Activated T-helper 2 cell treated with anti-CD3 and anti-CD28 coated beads, Interferon-gamma antibody, Interleukin-2, Interleukin-4, amounts not matched to agents 10 μg/mL and 5 μg/mL and 100 μg/mL, durations not matched to agents 14 hours and 24 hours and 36 hours (primary cell): ENCODE measurements at places on chromosomes 7 and 10.

DNA sequence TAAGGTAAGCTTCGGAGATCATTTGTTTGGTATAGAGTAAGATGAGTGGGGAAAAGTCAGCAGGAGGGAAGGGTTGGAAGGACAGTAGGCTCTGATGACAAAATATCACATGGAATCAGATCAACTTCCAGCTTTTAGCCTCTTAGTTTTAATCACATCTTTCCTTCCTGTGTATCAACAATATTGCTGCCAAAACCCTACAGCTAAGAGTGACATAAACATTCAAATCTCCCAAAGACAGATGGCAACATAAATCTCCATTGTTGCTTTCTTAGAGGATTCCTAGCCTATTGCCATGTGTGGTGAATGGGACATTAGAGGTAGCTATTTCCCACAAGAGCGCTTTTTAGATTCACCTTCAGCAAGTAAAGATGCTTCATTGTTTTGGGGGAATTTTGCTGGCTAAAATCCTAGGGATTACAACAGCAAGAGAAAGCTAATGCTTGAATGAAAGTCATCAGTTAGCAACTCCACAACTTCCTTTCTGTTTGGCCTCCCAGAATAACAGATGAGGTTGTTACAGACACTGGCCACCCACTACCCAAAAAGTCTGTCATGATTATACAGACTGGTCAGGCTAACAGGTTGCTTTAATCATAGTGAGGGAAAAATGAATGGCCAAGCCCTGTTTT lies 35.2 kb upstream of the FZD1 start:
- DNase-seq: no peak

GRCh38 chr7:158682456-158682855 lies 22.1 kb downstream of the NCAPG2 start:
- DNase-seq: no peak

DNA sequence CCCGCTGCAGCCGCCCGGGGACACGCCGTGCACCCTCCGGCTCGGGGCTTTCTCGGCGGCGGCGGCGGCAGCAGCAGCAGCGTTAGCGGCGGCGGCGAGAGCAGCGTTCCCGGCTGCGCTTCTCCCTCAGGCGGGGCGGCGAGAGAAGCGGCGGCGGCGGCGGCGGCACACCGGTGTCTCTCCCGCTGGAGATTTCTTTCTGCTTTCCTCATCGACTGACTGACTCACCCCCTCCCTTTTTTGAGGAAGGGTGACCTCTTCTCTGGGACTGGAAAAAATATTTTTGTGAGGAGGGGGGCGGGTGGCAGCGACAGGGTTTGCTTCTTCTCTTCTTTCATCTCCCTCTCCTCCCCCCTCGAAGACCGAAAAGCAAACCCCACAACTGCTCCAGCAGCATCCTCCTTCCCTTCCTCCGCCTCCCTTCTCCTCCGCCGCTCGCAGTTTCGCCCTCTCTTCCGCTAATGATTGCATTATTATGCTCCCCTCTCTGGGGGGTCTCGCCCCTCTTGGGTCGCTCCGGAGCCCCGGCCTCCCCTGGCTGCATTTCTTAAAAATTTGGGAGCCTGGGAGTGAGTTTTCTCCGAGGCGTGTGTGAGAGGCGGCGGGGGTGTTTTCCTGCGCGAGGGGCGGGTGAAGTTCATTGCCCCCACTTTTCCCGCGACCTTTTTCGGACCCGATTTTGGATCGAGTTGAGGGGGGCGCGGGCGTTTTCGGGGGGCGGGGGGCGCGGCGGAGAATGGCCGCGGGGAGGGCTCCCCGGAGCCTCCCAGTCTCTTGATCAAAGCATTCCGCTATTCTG lies 411 bp downstream of the AUTS2 start:
- no peak for DNase-seq

DNA sequence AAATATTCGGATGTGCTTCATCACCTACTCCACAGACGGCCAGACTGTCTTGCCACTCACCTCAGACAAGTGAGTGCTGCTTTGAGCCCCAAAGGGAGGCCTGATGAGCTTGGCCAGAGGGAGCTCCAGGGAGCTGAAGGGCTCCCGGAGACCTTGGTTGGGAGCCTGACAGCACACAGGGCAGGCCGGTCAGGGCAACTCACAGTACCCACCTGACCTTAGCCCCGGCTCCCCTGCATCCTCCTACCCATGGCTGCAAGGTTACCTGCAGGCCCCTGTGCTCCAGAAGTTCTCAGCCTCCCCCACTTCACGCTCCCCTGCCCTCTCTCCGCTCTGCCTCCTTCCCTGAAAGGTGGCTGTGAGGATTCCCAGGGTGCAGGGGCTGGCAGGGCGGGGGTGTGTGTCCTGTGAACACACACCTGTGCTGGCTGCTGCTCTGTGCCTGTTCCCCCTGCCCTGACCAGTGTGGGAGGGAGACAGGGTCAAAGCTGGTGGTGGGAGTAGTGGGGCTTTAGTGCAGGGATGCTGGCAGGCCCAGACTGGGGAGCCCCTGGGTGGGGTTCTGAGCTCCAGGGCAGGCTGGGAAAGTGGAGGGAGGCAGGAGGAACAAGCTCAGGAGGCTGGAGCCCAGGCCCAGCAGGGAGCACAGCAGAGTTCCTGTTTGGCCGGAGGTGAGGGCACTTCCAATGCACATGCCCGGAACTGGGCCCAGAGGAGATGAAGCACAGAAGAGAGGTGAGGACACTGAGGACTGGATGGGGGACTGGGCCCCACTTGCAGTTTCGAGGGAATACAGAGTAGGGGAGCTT lies 7.2 kb downstream of the ANTXRL start:
- DNase-seq: no peak

DNA sequence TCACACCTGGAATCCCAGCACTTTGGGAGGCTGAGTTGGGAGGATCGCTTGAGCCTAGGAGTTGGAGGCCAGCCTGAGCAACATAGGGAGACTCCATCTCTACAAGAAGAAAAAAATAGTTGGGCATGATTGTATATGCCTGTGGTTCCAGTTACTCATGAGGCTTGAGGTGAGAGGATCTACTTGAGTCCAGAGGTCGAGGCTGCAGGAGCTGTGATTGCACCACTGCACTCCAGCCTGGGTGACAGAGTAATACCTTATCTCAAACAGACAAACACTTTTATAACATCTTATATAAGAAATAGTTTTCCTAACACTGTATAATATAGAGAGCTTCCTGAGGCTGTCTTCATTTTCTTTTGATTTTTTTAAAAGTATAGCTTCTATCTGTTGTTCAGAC lies 448.4 kb upstream of the COBL start:
- DNase-seq: no peak

DNA sequence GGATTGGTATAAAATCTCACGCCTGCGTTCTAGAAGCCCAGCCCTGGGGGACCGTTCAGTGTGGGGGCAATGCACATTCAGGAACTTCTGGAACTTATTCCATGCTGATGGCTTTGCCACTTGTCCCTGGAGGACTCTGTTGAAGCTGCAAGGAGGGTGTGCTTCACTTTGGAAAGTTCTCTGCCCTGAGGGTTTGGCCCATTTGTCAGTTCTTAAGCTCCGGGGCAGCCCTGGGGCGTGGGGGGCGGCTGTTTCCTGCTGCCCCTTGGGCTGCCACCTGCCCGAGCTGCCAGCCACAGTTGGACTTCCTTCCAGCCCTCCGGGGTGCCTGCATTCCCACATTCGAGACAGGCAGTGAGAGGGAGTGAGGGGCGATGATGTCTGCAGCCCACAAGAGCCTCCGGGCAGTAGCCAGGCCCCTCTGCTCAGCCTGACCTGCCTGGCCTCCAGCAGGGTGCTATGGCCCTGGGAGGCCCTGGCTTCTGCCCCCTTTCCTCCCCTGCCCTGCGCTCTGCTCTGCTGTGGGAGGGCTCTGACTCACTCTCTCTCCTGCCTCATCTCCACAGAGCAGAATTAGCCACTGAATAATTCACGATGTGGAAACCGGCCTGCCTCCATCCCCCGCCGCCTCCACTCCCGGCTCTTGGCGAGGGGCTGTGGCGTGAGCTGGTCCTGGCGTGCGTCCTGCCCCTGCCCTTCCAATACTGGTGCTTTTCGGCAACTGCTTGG lies 1.9 kb downstream of the TTYH3 start:
- DNase-seq: no peak

DNA sequence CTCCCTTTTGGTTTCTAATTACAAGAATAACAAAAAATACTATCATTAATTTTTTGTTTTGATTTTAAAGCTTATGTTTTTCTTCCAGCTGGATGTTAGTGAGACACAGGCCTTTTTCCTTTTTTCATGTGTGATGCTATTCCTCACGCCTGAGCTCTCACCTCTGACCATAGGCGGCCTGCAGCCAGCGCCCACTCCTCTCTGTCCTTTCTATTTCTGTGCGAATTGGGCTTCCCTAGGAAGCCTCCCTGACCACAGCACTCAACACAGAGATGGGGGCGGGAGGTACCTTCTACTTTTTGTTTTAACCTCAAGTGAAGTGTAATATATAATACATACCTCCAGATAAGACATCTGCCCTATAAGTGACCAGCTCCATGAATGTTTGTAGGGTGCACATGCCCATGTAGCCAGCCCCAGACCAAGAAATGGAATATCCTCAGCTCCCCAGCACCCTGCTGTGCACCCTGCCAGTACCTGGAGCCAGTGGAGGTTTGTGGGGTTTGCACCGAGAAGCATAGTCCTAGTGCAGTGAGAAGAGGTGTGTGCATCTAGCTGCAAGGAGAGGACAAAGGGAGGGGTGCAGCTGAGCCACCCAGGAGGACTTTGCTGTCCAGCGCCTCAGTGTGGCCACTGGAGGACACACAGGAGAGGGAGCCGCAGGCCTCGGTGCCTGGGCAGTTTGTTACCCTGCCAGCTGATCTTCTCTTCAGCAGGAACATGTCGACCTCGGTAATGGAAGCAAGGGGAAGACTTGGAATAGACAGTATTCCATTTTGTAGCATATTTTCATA lies 38.5 kb downstream of the BNIP3 start:
- DNase-seq: no peak

- peak; percentile 50 for DNase-seq
Measured at GRCh38 chr7:131108212-131108940, 219.3 kb upstream of the MKLN1 start.

GRCh38 chr10:126421756-126422256 lies 33.5 kb upstream of the ADAM12 start:
- no peak for DNase-seq
